ENCODE measurements at places on chromosomes 5 and 9.
A peak's percentile ranks its signal among the peaks of the same experiment; 100 is the strongest.

GRCh38 chr9:91532325-91532724 is 108.7 kb upstream of the NFIL3 start:
- no peak for DNase-seq

- DNase-seq, result no peak
These were observed 110.8 kb upstream of the GRIN3A start for GRCh38 chr9:101849102-101849707.

DNA sequence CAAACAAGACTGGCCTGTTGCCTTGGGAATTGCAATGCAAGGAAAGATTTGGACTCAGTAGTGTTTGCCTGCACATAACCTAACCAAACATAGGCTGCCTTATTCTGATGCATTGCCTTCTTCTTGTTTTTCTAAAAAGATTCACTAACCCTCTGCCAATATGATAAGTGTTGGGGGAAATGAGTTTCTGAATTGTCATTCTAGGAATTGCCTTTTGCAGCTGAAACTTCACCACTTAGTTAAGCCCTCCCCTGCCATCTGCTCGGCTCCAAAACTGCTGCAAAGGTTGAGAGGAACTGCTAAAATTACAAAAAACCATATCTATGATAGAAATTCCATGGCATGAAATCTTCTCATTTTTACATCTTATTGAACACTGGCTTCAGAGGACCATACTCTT is 41.6 kb upstream of the SPATA31D4 start:
- DNase-seq, result peak; percentile 0

- DNase-seq, result no peak
These were observed 33.7 kb upstream of the S1PR3 start for GRCh38 chr9:88957526-88957925.

- DNase-seq, result no peak
These were observed 44.6 kb downstream of the PLPPR1 start for GRCh38 chr9:101073122-101073521.

- no peak for DNase-seq
These were observed 27.3 kb downstream of the MACROH2A1 start for GRCh38 chr5:135371622-135372232.

DNA sequence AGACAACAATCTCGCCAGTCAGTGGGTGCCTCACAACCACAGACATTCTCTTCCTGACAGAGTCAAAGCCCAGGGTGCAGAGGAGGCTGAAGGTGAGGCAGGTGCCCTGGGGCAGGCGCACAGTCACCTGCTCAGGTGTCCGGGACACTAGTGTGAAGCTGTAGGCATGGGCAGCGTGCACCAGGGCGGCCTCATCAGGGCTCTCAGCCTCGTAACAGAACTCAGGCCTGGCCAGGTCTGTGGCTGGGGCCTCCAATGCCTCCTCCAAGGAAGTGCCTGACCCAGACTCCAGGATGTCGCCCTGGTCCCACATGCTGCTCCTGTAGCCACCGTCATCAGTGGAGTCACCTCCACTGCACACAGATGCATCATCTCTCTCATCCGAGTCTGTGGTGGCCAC is 198.7 kb downstream of the PTTG1 start:
- DNase-seq, result no peak

DNA sequence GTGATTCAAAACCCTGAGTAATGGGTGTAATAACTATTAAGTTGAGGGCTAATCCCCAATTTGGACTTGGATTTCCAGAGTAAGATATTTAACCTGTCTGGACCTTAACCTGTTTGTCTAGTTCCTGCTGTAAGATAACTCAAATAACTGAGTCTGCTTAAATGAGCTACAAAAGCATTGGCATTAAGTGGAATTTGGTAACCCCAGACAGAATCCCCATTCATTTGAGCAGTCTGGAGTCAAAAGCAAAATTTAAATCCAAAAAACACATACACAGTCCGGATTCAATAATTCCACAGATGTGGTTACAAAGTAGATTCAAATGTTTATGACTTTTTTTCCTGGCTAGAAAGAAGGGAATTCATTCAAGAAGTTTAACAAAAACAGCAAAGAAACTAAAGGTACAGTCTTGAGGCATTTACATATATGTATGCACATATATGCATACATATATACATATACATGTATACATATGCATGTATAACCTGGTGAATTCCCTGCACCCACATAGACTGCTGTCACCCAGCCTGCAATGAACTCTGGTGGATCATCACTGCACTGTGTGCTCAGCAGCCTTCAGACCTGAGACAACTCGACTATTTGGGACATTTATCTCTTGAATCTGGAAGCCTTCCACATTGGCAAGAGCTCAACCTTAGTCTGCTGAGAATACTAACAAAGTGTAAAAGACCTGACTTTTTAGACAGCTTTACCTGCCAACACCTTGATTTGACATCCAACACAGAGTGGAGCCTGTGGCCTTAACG is 205.4 kb downstream of the LURAP1L start:
- DNase-seq, result no peak

GRCh38 chr9:123637945-123638634 is 282.1 kb downstream of the CRB2 start:
- no peak for DNase-seq

- DNase-seq, result no peak
These were observed at the start of gene HMHB1 for GRCh38 chr5:143812085-143812705. Gene HMHB1, plus strand, starts transcription at chr5:143812161.

DNA sequence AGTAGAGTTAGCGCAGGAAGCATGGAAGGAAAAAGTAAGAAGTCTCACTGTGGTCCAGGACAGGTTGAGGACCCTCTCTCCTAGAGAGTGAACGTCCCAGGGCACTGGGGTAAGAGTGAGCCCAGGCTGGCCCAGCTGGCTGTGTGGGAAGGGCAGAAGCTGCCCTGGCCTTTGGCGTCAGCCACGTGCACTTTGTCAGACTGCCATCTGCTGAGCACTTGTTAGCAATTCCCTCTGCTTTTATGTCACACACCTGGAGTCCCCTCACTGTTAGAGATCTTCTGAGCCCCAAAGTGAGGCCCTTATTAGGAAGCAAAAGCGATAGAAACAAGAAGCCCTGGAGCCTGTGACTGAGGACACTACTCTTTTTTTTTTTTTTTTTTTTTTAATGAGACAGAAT is 79.1 kb downstream of the UGCG start:
- no peak for DNase-seq

DNA sequence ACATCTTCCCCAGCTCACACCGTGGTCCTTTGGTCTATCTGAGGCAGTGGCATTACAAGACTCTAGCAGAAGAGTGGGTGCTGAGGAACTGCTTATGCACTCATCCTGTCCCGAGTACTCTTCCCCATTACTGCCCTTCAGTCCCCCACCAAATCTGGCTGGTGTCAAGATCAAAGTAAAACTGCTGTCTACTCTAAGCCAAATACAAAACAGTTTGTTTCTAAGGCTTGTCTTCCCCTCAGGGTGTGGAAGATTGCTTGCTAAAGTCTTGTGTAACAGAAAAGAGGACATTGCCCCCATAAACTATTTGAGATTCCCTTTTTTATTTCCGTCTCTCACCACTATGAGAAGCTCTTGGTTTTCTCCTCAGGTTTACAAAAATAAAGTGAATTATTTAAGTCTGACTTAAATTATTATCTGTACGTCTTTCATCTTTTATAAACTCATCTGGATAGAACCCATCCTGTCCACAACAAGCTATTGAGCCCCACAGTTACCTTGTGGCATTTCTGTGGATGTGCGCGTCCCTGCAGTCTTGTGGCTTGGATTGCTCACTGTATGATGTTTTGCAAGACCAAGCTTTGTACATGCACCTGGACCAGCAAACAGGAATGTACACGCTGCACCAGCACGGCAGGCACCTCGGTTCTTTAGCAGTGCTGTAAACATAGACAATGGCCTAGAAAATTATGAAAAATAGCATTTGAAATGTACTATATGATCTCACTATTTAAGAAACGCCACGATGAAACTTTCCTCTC is 61.0 kb downstream of the CYSTM1 start:
- DNase-seq, result no peak

- DNase-seq, result peak; percentile 18
These were observed 6.3 kb downstream of the IFNA21 start for GRCh38 chr9:21160178-21160577.

- DNase-seq, result no peak
These were observed 205.7 kb upstream of the TBCA start for GRCh38 chr5:77981820-77982219.

DNA sequence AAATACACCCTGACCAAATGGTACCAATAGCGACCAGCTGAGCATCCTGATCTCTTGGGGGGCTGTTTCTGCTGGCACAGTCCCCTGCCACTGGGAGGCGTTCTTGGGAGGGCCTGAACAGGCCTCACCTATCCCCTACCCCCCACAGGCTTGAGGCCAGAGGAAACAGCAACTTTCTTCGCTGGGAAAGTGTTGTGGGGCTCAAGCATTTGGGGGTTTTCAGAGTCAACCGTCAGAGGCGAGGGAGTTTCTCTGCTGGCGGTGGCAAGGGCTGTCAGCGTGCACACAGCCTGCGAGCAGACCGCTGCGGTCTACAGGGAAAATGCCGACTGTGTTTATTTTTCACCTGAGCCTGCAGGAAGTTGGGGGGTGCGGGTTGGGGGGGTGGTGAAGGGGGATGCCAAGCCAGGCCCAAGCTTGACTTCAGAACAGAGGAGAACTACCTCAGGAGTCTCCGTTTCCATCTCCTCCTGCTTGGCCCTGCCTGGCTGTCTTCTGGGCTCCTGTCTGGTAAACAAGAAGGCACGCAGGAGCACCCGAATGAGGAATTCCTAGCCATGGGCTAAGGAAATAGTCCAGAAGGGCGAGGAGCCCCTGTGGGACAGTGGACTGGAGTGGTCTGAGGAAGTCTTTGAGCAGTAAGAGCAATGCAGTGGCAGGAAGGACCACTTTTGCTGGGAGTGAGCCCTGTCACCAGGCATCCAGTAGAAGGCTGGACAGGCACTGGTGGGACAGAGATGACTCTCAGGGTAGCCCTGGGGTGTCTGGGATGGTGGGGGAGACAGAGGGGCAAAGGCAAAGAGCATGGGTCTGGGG is 18.1 kb downstream of the TCF7 start:
- peak; percentile 84 for DNase-seq

Data from GM13976 (cell line).